ENCODE measurements at places on chromosomes 16 and 17. TPM values are rescaled to one million over a fixed set of nuclear protein-coding genes. Genes with fewer than 3 reads are reported as not detected.

- no peak for DNase-seq
Observed at GRCh38 chr17:41679740-41680425, 8.8 kb upstream of the EIF1 start.

DNA sequence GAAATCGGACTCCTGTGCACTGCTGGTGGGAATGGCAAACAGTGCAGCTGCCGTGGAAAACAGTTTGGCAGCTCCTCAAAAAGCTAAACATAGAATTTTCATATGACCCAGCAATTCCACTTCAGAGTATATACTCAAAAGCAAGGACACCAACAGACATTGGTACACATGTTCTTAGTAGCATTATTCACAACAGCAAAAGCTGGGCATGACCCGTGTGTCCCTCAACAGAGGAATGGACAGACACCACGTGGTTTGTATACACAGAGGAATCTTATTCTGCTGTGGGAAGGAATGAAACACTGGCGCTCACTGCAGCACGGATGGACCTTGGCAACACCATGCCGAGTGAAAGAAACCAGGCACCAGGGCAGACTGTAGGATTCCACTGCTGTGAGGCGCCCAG lies 16.0 kb downstream of the NPTX1 start:
- DNase-seq, result no peak

DNA sequence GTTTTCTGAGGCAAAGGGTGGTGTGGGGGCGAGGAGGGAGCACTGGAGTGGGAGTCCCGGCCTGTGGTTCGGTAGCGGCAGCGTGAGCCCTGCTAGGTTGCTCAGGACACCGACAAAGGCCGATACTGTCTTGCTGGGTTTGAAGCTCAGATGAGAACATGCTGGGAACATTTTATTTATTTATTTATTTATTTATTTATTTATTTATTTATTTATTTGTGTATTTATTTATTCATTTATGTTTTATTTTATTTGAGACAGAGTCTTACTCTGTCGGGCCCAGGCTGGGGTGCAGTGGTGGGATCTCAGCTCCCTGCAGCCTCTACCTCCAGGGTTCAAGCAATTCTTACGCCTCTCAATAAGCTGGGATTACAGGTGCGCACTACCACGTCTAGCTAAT lies 117.9 kb upstream of the GSE1 start:
- DNase-seq, result no peak

DNA sequence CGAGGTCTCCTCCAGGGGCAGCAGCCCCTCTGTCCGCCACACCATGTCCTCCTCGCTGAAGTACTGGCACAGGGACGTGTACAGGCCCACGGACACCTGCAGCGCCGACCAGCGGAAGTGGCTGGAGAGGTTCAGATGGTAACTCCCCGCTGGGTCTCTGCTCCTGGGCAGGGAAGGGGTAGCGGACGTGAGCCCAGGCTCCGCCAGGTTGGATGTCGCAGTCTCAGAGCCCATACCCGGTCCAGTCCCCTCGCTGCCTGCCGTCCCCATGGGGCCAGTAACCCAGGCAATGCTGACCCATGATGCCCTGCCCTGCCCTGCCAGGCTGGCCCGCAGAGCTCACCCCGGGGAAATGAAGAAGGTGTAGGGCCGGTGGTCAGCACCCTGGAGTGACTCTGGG lies 33.2 kb downstream of the PKD1 start:
- DNase-seq, result no peak

GRCh38 chr17:63641692-63642448 lies 19.7 kb downstream of the MAP3K3 start:
- DNase-seq, result no peak

DNA sequence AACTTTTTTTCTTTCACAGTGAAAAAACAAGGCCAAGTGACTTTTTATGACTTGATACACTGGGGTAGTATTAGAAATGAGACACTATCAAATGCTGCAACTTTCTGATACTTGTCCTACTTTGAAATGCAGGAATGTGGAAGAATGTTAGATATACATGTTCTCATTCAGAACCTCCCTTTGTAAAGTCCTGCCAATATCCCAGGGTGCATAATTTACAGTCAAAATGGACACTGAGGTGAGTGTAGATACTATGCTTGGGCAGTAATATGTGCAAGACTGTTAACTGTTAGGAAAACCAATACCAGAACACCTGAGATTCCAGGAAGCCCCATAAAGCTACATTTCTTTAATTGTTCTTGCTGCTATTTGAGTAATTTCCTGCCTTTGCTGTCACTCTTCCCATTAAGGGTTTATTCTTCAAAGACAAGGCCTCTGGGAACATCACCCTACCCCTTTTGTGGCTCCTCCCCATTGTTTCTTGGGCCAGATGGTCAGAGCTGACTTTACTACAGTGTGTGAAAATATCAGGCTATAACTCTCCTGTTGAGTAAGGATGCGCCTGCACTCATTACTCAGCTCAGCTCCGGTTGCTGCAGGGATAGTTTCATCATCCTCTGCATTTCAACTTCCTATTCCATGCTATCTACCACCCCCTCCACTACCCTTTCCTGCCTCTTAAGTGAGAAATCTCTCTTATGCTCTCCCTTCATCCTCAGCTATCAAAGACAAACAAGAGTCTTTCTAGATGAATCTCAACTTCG lies 48.7 kb downstream of the TMEM100 start:
- no peak for DNase-seq

- no peak for DNase-seq
Observed at GRCh38 chr17:81811705-81812570, 8.0 kb downstream of the GCGR start.

GRCh38 chr16:20372701-20373100 lies 20.2 kb upstream of the UMOD start:
- DNase-seq, result no peak

DNA sequence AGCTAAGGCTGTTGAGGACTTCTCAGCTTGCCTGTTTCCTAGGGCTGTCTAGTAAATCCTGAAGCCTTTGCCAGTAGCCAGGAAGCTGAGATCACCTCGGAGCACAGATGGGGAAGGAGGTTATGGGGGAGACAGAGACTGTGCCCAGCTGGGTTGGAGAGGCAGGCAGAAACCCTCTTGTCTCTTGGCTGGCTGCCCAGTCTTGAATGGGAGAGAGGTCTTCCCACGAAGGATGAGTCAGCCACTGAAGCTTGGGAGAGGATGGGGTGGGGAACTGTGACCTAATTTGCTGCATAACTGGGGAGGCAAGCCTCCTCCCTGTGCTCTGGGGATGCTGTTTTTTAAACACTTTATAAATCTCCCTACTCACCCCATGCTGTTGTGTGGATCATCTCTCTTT lies 69.8 kb downstream of the SHISA9 start:
- no peak for DNase-seq

GRCh38 chr16:78962457-78962929 lies 638.0 kb downstream of the MAF start:
- no peak for DNase-seq

- no peak for DNase-seq
Observed at GRCh38 chr17:49848019-49848473, at the start of gene TAC4. Gene TAC4, minus strand, starts transcription at chr17:49848069. Its CDS starts 52 bp downstream, at chr17:49848017.

DNA sequence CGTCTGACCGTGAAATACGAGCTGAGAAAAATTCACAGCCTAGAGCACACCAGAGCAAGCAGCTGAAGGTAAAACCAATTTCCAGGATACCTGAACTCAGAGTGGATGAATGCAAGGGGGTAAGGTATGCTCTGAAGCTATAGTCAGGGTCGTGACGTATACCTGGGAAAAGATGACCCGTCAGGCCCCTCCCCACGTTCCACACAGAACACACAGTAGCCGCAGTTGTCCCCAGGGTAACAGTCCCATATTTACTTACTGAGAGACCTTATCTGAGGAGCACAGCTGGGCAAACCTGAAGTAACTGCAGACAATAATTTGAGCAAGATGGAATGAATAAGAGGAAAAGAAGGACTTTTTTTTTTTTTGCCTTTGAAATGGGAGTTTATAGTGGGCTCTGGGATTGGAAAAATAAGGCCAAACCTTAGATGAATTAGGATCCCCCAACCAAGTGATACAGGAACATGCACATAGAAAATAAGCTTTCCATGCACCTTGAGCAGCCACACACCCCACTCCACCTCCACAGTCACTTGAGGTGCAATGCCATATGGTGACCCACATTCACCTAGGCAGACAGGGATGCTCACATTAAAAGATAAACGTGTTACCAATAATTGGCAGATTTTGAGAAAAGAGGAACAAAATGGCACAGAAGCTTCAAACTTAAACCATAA lies 38.0 kb downstream of the ABCA6 start:
- DNase-seq, result no peak

DNA sequence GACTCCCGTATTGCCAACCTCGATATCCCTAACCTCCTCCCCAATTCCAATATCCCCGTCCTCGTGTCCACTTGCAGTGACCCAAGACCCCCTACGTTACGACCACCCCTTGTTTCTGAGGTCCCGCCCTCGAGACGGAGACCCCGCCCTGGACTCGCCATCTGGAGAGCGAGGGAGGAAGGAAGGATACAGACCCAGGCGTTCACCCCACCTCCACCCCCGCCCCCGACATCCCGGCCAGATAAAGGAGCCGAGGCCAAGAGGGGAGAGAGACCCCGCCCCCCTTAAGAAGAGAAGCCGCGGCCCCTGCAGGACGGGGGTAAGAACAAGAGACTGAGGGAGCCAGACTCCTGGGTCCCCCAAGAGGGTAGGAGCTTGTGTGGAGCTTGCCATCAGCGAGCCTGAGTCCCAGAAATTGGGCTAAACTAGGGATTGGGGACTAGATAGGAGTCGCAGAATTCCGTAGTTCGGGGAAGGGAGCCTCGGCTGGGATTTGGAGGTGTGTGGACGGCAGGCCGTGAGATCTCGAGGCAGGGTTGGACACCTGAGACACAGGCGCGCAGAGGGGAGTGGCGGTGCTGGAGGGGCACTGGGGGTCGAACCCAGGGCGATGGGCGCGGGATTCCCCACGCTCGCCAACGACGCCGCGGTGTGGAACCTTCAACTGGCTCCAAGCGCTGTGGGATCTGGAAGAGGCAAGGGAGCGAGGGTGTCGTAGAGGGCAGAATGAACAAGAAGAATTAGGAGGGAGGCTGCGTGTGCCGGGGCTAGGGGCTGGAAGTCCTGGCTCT lies at the start of gene BCL6B:
TSS of gene BCL6B (plus strand) at position 270 of the 791 bp plus-strand sequence. CDS start 622 bp downstream, outside the sequence.
- no peak for DNase-seq

- peak; percentile 50 for DNase-seq
Observed at GRCh38 chr17:67558740-67559380, 158.9 kb upstream of the NOL11 start.

DNA sequence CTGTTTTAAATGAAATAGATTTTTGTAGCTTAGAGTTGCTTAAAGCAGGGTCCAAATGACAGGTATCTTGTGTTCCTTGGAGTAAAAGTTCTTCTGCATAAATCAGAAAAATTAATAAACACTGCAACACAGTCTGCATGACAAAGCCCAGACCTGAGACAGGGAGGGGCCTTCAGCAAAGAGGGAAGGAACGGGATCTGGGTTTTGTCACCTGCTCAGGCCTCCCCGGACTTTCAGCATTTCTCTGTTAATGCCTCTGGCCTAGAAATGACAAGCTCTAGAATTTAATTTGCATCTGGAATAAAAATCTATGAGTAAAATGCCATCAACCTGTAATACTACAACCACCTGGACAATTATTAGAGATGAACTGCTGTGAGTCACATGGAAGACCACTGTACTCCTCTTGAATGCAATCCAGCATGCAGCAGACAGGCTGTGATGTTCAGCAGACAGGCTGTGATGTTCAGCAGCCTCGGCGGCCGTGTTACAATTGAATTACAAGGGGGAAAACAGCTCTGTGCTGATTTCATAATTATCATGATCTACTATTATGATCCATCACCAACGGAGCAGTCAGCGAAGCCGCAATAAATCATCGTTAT lies 170.2 kb downstream of the TOX3 start:
- DNase-seq, result no peak

- peak; percentile 19 for DNase-seq
Observed at GRCh38 chr17:70318051-70318450, 148.7 kb downstream of the KCNJ2 start.

- no peak for DNase-seq
Observed at GRCh38 chr17:76597156-76598003, 11.7 kb upstream of the ST6GALNAC2 start.

- DNase-seq, result no peak
Observed at GRCh38 chr16:23288209-23288608, 13.9 kb upstream of the SCNN1B start.

- DNase-seq, result no peak
Observed at GRCh38 chr16:13883276-13883675, 36.7 kb upstream of the ERCC4 start.

DNA sequence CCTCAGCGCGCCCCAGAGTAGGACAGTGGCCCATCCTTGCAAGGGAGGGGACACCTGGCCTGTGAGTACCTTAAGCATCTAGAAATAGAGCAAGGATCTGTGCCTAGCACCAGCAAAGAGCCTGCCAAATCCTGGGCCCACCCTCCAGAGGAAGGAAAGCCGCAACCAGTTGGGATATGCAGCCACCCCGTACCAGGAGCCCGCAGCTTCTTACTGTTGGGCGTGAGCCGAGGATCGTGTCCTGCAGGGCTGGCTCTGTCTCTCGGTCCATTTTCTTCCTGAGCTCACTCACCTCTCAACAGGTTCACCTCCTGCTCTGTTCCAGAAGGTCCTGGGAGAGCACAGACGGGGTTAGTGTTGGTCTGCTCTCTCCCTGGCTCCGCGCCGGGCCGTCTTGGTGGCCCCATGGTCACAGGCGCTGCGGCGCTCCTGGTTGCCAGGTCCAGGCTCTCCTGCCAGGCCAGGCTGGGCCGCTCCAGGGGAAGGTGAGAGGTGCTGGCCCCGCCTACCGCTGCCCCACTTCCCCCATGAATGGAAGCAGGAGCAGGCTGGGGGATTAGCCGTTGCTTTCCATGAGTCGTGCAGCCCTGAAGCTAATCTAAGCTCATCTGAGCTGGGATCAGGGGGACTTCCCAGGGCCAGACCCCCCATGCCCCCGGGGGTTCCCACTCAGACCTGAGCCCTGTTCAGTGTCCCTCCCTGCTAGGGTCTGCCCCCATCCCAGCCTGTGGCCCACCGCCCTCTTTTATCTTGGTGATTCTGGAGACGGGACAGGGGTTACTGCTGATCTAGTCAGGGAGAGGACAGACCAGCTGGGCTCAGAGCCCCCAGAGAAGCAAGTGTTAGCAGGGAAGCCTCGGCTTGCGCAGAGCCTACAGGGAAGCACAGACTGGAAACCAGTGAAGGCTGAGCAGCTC lies 12.7 kb downstream of the ENDOV start:
- no peak for DNase-seq

DNA sequence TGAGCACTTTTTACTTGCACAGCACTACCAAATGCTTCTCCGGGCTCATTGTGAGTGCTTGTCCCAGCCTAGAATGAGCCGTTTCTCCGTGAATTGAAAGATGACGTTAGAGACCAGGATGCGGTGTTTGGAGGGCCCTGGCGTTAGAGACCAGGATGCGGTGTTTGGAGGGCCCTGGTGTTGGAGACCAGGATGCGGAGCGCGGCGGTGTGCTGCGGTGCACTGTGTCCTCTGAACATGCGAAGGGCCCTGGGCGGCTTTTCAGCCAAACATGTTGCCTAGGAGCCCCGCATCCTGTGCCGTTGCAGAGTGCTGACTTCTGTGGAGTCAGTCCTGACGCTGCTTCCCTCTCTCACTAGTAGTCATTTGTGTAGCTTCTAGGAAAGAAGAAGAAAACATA lies 42.7 kb downstream of the BANP start:
- DNase-seq, result no peak

GRCh38 chr16:3510416-3510815 lies 9.6 kb downstream of the CLUAP1 start:
- no peak for DNase-seq

The PIK3R5 gene
- not detected for total RNA-seq

The G6PC1 gene
- total RNA-seq, result not detected

The TEX19 gene
- under 0.01 TPM for total RNA-seq

The CCL13 gene
- not detected for total RNA-seq

The CACNA1H gene
- 1.6 TPM for total RNA-seq

The KRTAP17-1 gene
- total RNA-seq, result not detected

The GFAP gene
- total RNA-seq, result not detected
